ENCODE measurements at places on chromosomes 13 and 19.

DNA sequence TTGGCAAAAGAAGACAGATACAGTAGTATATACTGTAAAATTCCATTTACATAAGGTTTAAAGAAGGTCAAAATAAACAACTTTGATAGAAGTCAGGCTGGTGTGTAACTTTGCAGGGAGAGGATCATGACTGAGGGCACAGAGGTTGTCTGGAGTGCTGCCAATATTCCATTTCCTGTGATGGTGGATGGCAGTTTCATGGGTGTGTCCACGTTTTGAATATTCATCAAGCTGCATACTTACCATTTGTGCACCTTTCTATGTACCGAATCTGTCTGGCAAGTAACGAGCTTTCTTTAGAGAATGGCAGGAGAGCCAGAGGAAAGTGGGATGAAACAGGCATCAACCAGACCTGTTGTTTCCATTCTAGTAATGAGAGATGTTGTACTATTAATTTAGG, 420.5 kb upstream of the HTR2A start:
- no peak for DNase-seq

DNA sequence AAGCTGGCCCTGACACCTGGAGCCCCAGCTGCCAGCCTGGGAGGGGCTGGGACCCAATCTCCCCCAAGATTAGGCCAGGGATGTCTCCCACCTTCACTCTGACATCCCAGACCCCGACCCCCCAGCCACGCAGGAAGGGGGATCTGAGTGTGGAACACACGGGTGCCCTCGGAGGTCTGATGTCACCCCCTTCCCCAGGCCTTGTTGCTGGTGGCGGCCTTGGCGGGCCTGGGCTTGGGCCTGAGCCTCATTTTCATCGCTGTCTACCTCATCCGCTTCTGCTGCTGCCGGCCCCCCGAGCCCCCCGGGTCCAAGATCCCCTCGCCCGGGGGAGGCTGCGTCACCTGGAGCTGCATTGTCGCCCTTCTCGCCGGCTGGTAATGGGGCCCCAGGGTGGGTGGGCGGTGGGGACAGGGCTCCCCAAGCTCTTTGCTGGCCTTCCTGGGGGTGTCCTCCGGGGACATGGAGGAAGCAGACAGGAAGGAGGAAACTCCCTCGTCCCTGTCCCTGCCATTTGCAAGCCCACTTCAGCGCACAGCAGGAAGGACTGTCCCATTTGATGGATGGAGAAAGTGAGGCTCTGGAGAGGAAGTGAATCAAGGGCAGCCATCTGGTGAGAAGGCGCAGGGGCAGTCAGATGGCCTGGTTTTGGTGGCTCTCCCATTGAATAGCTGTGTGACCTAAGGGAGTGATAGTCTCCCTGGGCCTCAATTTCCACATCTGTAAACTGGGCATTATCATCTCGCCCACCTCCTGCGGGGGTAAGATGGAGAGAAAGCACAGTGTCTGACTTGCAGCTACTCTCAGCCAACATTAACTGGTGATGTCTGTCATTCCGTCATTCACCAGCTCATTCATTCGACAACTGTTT, 3.9 kb downstream of the TTYH1 start:
- DNase-seq = no peak

GRCh38 chr13:97334690-97335089, 99.3 kb upstream of the RAP2A start:
- DNase-seq = no peak

- DNase-seq = no peak
Measured at GRCh38 chr19:17893766-17894165, 22.0 kb downstream of the SLC5A5 start.

- DNase-seq = peak; percentile 68
Measured at GRCh38 chr13:94712287-94712811, at the start of gene SOX21. Gene SOX21 (minus strand): TSS chr13:94712545. CDS start chr13:94712049, 496 bp downstream.

GRCh38 chr19:48489608-48490216, 20.5 kb downstream of the CYTH2 start:
- DNase-seq = no peak

- no peak for DNase-seq
Measured at GRCh38 chr19:17647071-17648020, 40.8 kb downstream of the UNC13A start.

GRCh38 chr13:26021516-26021915, 30.3 kb downstream of the SHISA2 start:
- DNase-seq = no peak

DNA sequence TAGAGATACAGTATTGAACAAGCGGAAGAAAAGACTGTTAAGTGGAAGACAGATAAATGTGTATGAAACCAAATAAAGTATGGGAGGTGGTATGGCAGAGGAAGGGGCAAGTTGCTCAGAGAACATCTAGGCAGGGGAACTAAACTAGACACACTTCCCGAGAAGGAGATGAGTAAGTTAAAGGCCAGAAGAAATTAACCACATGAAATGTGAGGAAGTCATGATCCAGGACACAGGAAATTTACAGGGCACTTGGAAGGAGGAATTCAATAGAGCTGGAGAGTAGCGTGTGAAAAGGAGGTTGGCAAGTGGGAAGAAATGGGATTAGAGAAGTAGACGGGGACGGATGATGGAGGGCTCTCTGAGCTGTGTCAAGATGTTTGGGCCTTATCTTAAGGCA, 208.8 kb downstream of the COG6 start:
- no peak for DNase-seq

- DNase-seq = peak; percentile 75
Measured at GRCh38 chr19:29287061-29287460, 74.1 kb upstream of the UQCRFS1 start.

- no peak for DNase-seq
Measured at GRCh38 chr13:98175043-98175442, 2.0 kb downstream of the RNF113B start.

- DNase-seq = peak; percentile 83
Measured at GRCh38 chr13:42607546-42607945, 33.6 kb downstream of the TNFSF11 start.

GRCh38 chr19:55651236-55651635, 3.2 kb downstream of the CCDC106 start:
- no peak for DNase-seq

DNA sequence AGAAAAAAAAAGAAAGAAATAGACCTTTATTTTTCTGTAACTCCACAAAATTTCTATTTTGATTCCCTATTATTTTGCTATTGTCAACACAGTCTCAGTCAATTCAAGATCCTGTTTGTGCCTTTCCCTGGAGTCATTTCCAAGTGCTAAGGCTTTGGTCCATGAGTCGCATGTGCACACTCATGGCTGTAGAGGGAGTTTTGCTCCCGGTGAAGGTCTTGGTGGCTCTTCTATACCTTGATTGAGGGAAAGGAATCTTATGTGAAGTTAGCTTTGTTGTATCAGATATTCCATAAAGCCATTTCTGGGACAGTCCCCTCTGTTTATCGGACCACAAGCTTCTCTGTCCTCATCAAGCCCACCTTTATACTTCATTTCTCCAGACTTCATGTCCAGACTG, 58.7 kb upstream of the ALOX5AP start:
- DNase-seq = no peak

- DNase-seq = no peak
Measured at GRCh38 chr13:35957241-35957731, 173.9 kb downstream of the DCLK1 start.

- peak; percentile 51 for DNase-seq
Measured at GRCh38 chr19:10565028-10565566, 713 bp downstream of the KRI1 start.

DNA sequence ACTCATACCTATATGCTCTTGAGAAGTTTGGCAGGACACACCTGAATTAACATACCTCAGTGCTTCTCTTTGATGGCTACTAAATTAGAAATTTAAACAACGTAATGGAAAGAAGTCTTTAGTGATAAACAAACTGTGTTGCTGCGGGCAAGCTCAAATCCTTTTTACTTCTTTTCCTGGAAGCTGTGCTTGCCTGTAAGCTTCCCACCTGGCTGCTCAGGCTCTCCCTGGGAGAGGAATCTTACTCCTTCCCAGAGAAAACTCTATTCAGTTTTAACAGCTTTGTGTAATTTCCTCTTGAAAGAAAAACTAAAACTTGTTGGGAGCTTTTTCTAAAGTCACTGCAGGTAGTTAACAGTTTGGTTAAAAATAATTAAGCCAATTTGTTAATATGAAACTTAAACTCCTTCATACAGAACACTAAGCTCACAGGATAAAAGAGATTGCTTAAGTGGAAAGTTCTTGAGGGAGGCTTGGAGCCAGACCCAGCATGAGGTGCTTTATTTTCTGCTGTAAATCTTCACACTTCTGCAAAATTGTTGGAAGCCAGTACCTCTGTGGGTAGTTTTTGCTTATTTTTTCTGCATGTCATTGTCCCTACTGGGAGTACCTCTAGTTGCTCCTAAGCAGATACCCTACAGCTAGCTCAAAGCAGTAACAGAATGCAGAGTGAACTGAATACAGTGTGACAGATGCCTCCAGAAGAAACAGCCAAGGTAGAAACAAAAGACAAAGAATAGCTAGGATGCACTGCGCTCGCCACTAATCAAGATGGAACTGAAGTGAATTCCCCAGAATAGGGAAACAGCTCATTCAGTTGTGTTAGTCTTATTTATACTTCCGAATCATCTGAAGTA, 1253.0 kb downstream of the PCDH17 start:
- no peak for DNase-seq

- no peak for DNase-seq
Measured at GRCh38 chr19:34217952-34218817, 36.2 kb upstream of the GARRE1 start.

- no peak for DNase-seq
Measured at GRCh38 chr13:91240341-91240740, 107.1 kb upstream of the MIR17HG start.

DNA sequence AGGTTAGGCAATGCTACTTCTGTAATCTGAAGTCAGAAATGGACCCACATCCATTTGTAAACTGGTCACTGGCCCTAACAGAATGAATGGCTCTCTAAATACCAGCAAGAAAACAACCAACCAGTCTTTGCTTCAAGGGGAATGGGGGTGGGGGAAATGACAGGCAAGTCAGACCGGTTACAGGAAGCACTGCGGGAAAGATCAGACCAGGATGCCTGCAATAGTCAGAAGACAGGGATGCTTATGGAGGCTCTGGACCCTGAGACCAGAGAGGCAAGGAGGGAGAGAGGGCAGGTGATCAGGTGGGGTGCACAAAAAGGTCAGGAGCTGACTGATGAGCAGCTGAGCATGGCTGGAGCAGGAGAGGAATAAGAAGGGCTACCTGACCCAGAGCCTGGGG, 13.1 kb downstream of the MED26 start:
- no peak for DNase-seq

GRCh38 chr19:38452430-38453366, 19.2 kb downstream of the RYR1 start:
- no peak for DNase-seq

- DNase-seq = peak; percentile 58
Measured at GRCh38 chr13:103276775-103277498, 210.7 kb upstream of the SLC10A2 start.

DNA sequence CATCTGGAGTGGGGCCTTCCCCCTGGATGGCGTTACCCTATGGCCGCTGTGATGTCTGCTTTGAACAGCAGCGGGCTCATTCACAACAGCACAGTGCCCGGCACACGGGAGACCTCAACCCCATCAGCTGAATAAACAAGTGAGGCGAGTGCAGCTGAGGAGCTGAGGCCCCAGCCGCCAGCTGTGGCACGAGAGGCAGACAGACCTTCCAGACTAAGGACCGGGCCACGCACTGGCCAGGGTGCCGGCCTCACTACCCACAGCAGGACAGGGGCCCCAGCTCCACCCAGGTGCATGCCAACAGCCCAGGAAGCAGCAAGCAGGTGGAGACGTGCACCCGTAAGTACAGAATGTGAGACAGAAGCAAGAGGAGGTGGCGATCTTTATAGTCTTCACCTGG, 39.6 kb downstream of the STK24 start:
- no peak for DNase-seq

GRCh38 chr19:58468216-58468839, 1.4 kb downstream of the ZNF324 start:
- no peak for DNase-seq

GRCh38 chr19:42122691-42123607, 9.3 kb downstream of the POU2F2 start:
- DNase-seq = no peak

- peak; percentile 90 for DNase-seq
Measured at GRCh38 chr19:48290771-48291488, 21.0 kb downstream of the ZNF114 start.

DNA sequence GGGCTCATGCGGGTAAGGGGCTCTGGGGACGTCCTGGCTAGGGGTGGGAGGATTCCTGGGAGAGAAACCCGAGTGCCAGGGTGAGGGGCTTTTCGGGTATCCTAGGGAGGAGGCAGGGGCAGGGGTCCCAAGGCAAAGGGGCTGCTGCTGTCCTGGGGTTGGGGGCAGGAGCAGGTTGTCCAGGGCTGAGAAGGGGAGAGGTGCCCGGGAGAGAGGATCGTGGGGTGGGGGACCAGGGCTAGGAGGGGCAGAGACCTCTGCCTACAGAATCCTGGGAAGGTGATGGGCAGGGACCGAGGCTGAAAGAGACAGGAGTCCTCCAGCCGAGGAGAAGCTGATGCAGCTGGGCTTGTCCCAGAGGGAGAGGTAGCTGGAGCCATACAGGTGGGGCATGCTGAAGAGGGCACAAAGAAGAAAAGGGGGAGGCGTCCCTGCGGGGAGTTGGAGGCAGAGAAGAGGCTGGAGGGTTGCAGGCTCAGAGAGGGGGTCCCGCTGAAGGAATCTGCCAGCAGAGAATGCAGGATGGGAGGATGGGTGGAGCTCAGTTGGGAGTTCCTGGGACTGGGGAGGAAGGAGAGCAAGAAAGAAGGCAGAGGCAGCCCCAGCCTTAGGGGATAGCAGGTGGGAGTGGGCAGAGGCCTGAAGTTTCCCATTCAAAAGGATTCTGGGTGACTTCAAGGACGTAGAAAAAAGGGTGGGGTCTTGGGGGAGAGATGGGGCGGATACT, 574 bp downstream of the CYP2S1 start:
- no peak for DNase-seq

GRCh38 chr13:47519626-47520025, 481.4 kb downstream of the SUCLA2 start:
- DNase-seq = no peak
